ENCODE measurements at places on chromosomes 13 and 19.

DNA sequence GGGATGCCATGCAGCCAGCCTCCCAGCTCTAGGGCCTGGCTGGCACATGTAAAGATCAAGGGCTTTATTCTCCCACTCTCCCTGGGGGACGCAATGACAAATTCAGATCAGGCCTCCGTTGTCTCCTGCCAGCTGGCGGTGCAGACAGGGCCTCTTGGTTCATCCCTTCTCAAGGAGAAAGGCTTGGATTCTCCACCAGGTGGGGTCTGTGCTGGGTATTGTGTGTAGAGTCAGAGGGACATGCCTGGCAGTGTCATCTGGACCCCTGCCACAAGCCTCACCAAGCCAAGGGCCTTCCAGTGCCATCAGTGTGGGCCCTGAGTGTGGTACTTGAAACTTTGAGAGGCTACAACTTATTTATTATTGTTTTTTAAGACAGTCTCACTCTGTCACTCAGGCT, 8.4 kb upstream of the PTPRS start:
- DNase-seq, result no peak

DNA sequence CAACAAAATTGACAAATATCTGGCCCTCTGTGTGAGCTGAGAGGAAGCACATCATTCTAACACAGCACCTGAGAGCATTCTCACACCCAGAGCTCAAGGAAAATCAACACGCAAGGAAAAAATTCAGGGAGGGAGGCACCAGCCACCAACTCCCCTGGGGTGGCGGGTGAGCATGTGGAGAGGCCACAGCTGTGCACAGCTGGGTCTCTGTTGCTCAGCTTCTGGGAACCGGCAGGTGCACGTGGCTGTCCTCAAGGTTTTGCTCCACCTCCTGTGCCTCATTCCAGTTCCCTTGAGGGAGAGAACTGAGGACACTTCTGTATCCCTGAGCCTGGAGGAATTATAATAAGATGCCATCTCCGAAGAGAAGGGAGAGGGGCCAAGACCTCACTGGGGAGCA, 134.0 kb downstream of the USP12 start:
- no peak for DNase-seq

- DNase-seq, result no peak
These were observed 41.4 kb downstream of the CERS4 start for GRCh38 chr19:8250596-8250995.

DNA sequence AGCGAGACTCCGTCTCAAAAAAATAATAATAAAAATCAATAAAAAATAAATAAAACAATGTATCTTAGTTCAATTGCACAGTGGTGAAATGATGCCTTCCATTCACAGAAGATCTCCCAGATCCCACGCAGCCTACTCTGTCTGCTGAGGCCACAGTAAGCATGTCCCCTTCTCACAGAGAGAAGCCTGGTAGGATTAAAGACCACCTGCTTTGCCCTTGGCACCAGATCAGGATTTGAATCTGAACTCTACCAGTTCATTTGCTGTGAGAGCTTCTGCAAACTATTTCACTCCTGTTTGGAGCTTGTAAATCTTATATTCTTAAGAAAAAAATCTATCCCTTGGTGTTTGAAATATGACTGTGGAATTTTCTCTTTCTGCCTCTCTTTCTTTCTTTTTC, 2.2 kb upstream of the SLC7A1 start:
- DNase-seq, result no peak

GRCh38 chr13:80840316-80840976, 499.5 kb upstream of the SPRY2 start:
- DNase-seq, result no peak

GRCh38 chr13:96904232-96904631, 90.0 kb downstream of the OXGR1 start:
- no peak for DNase-seq

- DNase-seq, result no peak
These were observed 32.8 kb downstream of the PEPD start for GRCh38 chr19:33488826-33489225.

- no peak for DNase-seq
These were observed 294.0 kb downstream of the ENOX1 start for GRCh38 chr13:43492745-43493144.

- DNase-seq, result no peak
These were observed 28.6 kb upstream of the KLF12 start for GRCh38 chr13:74162782-74163181.

GRCh38 chr19:2594319-2594718, 108.2 kb downstream of the GNG7 start:
- no peak for DNase-seq

DNA sequence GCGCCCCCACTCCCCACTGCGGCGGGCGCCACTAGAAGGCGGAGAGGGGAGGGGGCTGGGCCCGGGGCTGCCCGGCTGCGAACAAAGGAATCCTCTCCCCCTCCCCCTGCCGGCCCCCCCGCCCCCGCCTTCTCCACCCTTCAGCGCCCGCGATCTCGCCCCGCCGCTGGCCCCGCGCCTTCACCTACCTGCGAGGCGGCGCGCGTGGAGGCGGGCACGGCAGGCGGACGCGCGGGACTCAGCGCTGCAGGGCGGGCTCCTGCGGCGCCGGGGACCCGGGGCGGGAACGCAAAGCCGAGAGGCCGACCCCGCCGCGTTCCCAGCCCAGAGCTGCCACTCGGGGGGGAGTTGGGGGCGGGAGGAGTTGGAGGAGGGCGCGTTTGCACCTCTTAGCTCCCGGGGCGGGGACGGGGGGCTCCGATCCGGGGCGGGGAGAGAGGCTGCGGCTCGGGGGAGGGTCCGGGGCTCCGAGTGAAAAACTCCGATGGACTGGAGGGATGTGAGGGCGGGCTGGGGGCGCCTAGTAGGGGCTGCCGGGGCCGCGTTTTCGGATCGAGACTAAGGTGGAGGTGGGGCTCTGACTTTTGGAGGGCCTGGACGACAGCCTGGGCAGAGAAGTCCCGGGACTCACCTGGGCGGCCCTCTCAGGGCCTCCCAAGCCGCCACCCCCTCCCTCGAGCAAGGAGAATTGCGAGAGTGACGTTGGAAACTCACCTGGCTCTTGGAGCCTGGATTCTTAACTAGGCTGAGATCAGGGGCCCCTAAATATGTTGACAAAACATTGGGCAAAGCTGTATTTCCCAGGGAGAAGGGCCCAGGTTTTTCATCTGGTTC, at the start of gene FBN3:
FBN3 (minus strand) TSS at position 332 of the 834 bp plus-strand sequence. CDS start 2,112 bp downstream, outside the sequence.
- no peak for DNase-seq

- DNase-seq, result no peak
These were observed 115.8 kb downstream of the ZNF675 start for GRCh38 chr19:23571175-23571574.

GRCh38 chr19:7559102-7559501, 23.6 kb downstream of the PNPLA6 start:
- no peak for DNase-seq

DNA sequence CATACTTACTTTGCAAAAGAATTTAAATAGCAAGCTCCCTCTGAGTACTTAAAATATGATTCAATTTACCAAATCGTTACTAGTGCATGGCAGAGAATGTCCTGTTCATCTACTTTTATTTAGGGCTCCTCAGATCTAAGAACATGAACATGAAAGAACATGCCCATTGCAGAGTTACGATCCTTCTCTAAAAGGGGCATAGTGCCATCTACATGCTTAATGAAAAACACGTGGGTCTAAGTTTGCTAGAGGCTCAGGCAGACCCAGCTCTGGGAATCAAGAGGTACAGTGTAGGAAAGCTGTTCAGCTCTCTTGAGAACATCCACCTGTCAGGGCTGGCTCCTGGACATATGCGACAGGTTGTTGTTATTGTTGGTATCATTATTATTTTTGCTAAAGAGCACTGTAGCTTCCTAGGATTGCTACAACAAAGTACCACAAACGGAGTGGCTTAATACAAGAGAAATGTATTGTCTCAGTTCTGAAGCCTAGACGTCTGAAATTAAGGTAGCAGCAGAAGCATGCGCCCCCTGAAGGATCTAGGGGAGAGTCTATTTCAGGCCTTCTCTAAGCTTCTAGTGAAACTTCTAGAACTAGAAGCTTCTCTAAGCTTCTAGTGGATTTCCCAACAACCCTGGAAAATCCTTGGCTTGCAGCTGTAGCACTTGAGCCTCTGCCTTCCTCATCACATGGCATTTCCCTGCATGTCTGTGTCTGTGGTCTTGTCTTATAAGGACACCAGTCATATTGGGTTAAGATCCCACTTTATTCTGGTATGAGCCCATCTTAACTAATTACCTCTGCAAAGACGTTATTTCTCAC, 133.9 kb downstream of the DCT start:
- no peak for DNase-seq

GRCh38 chr19:21835810-21836444, at the start of gene ZNF43:
TSS of gene ZNF43 (minus strand) at chr19:21836182. CDS start at chr19:21836038, 144 bp downstream.
- peak; percentile 81 for DNase-seq

GRCh38 chr13:49374585-49375290, 69.1 kb downstream of the CAB39L start:
- DNase-seq, result no peak

DNA sequence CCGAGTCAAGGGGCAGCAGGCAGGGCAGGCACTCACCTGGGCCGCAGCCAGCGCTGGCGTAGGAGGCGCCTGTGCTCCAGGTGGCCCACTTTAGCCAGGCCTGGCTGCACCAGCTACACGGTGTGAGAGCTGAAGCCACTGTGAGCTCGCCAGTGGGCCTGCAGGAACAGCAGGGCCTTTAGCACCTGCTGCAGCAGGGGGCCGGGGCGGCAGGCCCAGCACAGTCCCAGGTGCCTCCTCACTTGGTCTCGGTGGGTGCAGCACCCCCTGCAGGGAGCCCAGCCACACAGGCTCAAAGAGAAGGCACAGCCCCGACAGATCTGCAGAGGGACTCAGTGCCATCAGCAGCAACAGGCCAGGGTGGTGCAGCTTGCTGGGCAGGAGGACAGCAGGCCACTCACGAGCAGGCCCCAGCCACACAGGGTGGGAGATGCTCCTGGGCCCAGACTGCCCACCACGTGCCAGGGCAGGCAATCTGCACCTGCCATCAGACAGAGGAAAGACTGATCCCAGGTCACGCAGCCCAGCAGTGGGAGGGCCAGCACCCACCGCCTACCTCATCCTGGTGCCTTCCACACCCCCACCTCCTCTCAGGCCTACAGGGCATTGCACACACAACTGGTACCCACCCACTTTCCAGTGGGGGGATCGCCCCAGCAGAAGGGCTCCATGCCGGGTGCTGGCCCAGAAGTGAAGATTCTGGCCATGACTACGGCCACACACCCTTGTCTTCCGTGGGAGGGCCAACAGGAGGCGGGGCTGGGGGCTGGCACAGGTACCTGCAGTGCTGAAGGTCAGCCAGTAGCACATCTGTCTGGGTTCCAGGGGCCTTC, 15.8 kb downstream of the ARHGAP33 start:
- no peak for DNase-seq

GRCh38 chr19:16369664-16370576, 45.3 kb downstream of the KLF2 start:
- DNase-seq, result no peak

DNA sequence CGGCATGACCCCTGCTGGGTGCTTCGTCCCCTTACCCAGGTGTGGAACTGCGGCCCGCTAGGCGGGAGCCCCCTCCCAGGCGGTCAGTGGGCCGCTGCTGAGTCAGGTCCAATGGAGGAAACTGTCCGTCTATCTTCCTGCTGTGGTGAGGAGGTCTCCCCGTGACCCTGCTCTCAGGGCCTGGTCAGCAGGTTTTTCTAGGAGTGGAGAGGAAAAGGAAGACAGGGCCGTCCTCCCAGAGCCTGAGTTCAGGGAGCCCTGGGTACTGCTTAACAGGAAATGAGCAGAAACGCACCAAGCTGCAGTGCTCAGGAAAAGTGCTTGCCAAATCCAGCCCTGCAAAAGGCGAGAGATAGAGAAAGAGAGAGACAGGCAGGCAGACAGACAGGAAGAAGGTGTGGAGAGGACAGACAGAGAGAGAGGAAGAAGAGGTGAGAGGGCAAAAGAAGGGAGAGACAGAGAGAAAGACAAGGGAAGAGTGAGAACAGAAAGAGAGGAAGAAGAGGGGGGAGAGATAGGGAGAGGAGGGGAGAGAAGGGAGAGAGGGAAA, 10.3 kb downstream of the SH3GL1 start:
- no peak for DNase-seq

GRCh38 chr13:113917594-113918371, 53.9 kb upstream of the GAS6 start:
- DNase-seq, result no peak

DNA sequence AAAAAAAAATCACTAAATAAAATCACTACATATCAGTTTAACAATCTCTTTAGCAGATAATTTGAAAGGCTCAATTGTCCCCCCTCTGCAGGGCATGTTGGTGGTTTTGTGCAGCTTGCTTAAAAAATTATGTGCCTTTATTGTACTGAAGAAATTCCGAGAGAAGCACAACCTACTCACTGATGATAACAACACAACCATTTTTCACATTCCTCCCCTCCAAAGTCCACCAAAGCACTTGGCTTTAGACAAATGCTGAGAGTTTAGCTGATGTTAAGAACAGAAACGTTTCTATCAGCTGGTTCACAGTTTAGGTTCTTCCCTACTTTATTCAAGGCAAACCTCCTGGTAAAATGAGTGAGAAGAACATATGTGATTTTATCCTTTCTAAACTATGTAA, 923 bp downstream of the DOCK9 start:
- DNase-seq, result no peak

DNA sequence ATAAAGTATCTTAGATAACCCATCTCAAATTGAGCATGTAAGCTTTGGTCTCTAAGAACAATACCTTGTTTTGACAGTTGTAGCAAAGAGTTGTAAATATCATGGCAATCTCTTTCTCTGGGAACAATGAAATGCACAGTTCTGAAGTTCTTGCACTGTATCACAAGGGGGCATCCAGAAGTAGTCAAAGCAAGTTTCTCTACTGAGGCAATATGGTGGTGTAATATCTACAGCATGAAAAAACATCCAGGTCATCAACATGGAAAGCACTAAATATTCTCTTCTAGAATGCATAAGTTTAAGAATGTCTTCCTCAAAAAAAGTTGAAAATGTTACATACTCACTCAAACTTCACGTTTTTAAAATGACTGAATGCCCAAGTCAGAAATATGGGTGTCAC, 19.6 kb downstream of the MTMR6 start:
- no peak for DNase-seq

DNA sequence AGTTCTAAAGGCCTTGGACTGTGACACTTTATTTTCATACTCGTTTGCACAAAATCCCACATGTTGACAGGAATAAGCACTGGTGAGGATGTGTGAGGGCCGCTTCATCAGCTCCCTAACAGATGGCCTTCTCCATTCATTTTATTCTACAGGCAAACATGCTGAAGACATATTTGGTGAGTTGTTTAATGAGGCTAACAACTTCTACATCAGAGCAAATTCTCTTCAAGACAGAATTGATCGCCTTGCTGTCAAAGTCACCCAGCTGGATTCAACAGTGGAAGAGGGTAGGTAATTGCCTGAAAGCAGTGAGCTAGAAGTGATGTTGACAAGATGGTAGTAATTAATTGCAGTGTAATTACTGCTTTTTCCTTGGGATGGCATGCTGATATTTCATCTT, 95.7 kb downstream of the GPR12 start:
- no peak for DNase-seq

- DNase-seq, result peak; percentile 74
These were observed 926 bp upstream of the HNRNPUL1 start for GRCh38 chr19:41263042-41263849.

DNA sequence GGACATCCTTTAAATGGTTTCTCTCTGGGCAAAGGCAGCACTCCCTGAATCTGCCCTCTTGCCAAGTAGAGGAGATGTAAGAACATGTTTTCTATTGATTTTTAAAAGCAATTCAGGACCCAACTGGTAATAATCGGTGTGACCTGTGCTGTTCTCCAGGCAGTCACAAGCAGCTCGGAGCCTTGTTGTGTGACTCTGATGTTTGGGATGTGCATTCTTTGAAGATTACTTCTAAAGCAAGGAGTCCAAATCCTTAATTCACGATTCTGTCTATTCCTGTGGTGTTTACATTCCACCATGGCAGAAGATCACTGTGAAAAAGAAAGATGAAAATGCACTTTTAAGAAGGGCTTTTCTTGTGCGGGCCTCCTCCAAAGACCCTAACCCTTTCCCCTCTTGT, 122.3 kb upstream of the ZNF536 start:
- no peak for DNase-seq
